Right lobe of liver (tissue), 6 donors: ENCODE measurements at places on chromosomes 5 and 9.
A peak's percentile ranks its signal among the peaks of the same experiment; 100 is the strongest.

GRCh38 chr9:77915744-77916143, 115.9 kb downstream of the GNAQ start:
- no peak for DNase-seq

DNA sequence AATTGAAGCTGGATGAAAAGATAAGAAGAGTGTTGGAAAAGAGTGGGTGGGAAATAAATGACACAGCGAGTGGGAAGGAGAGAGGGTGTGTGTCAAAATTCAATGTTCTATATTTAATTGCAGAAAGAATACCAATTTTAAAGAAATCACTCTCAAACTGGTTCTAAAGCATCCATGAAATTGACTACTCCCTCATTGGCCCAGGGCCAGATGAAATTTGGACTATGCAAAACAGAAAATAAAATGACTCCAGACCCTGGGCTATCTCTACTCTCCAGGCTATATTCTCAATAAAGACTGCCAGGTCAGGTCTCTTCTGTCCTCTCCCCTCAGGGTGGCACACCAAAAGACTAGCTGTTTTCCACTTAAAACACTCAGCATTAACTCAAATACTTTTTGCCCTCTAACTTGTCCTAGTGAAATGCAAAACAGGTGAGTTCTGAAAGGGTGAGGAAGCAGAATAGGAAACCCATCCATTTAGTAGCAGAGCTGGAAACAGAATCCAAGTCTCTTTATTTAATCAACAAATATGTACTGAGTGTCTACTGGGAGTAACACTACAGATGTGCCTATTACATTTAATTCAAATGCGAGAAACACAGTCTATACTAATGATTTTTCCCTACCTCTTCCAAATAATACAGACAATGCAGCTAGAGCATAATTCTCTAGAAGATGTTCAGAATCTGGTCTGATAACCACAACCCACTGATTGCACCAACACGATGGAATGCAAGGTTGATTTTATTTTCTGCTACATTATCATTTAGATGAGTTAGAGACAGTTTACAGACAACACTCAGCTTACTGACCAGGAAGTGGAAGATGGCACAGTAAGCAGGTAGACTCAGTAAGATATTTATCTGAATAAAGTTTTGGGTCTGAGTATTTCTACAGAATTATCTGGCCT, 42.1 kb downstream of the EFCAB9 start:
- DNase-seq = no peak

- peak; percentile 83 for DNase-seq
Observed at GRCh38 chr9:97398999-97399758, 12.7 kb upstream of the TDRD7 start.

DNA sequence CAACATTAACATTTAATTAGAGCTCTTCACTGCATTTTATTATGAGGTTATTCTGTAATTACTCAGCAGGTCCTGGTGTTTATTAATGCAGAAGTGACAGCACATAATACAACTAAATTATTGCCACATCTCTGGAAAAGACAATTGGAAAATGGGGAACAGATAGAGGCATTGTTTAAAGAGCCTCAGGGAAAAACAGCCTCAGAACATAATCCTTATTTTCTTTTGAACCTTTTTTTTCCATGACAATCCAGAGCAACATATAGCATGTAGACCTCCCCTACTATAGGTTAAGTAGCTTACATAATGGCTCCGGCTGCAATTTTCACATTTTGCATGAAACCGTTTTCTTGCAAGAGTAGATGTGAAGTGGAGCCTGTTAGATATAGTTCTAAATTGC, 87.2 kb downstream of the RMI1 start:
- no peak for DNase-seq
